ENCODE measurements at places on chromosomes 1 and 21.

GRCh38 chr1:159786465-159786864 lies 5.7 kb downstream of the DUSP23 start:
- DNase-seq = no peak

- DNase-seq = no peak
These were observed 31.2 kb upstream of the MORC3 start for GRCh38 chr21:36288651-36289243.

GRCh38 chr1:116572099-116572498 lies 1.3 kb upstream of the CD58 start:
- no peak for DNase-seq

- DNase-seq = no peak
These were observed 6.6 kb downstream of the EPHB2 start for GRCh38 chr1:22717037-22717760.

GRCh38 chr1:34784751-34785221 lies 3.8 kb downstream of the GJB3 start:
- no peak for DNase-seq

Measured in NCI-H187 (cell line).